Mammary epithelial cell (primary cell): ENCODE measurements at places on chromosomes 7 and 10. TPM values are rescaled to one million over a fixed set of nuclear protein-coding genes. Genes with fewer than 3 reads are reported as not detected.
A peak's percentile ranks its signal among the peaks of the same experiment; 100 is the strongest.

The LIPN gene
- not detected for total RNA-seq

The DLX5 gene
- 0.33 TPM for total RNA-seq

The CALHM1 gene
- not detected for total RNA-seq

The HTRA1 gene
- total RNA-seq: 138 and 179 TPM in 2 replicates

DNA sequence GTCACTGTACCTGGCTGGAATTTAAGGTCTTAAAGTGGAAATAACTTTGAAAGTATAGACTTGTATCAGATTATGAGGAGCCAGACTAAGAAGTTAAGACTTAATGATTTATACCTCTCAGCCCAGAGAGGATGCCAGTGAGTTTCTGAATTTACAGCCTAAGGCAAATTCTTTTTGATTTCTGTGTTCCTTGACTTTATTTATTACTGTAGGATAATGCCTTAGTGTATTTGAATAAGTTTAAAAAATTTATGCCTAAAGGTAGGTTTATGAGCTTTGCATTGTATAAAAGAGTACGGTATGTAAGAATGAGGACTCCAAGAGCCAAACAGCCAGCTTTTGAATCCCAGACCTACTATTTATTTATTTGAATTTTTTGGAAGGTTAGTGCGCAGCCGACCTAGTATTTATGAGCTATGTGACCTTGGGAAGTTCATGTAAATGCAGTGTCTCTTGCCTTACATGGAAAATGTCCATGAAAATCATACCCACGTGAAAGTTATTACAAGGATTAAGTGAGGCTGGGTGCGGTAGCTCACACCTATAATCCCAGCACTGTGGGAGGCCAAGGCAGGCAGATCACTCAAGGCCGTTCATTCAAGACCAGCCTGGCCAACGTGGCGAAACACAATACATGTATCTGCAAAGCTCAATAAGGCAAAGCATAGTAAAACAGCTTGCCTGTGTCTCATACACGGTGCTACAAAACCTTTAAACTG is 174.6 kb downstream of the AUTS2 start:
- DNase-seq: no peak

DNA sequence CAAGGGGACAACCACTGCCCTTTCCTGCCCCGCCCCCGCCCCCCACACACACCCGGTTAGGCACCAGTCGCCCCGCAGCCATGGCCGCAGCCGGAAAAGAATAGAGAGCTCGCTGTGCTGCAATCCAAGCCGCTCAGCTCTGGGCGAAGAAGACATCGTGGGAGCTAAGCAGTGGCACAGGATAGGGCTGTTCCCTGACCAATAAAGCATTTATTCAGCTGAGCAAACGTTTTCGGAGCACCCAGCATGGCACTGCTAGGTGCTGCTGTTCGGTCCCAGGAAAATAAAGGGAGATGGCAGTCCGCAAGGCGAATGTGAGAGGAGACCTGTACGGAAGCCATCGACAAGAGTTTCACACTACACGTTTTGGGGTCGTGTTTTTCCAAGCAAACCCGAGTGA is 18.3 kb downstream of the SKIDA1 start:
- DNase-seq: no peak

- no peak for DNase-seq
These were observed 473.6 kb upstream of the C7orf33 start for GRCh38 chr7:148116829-148117403.

DNA sequence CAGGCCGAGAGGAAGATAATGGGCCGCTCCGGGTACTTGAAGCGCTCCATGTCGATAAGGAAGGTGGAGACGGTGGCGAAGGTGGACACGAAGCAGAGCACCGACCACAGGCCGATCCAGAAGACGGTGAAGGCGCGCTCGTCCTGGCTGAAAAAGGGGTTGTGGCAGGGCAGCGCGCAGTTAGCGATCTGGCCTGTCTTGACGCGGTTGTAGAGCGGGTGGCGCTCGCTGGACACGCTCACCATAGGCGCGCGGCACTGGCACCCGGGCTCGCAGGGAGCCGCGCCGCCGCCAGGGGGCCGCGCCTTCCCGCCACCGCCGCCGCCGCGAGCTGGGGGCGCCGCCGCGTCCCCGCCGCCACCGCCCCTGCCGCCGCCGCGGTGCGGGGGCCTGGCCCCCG is 1.6 kb downstream of the FZD8 start:
- DNase-seq: peak; percentile 66

- DNase-seq: no peak
These were observed 3.7 kb upstream of the NDST2 start for GRCh38 chr10:73814896-73815718.

GRCh38 chr10:49621561-49621960 is 7.7 kb downstream of the CHAT start:
- DNase-seq: no peak

GRCh38 chr7:29657856-29658255 is 94.2 kb downstream of the PRR15 start:
- DNase-seq: no peak

- DNase-seq: peak; percentile 89
These were observed 94.0 kb upstream of the ZMIZ1 start for GRCh38 chr10:78974617-78975317.

DNA sequence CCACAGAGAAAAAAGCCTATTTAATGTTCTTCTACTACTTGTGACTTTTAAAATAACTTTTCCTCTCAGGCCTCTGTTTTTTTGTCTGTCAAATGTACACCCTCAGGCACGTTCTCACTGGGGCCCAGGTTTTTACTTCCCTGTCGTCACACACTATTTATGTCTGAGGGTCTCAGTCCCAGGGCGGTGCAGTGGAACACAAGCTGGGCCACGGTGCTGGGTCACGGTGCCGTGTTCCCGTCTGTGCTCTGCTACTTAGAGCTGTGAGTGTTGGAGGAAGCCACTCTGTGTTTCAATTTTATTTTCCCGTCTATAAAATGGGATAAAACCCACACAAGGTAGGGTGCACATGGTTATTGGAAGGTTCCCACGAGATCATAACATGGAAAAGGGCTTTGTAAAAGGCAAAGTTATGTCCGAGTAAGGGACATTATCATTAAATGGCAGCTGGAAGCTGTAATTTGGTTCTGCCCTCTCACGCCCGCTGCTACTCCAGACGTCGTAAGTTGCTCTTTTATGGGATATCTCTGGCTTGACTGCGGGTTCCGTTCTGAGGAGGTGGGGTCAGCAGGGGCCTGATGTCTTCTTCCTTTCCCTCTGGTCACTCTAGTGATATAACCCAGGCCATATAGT is 25.2 kb downstream of the ZNF775 start:
- DNase-seq: no peak

DNA sequence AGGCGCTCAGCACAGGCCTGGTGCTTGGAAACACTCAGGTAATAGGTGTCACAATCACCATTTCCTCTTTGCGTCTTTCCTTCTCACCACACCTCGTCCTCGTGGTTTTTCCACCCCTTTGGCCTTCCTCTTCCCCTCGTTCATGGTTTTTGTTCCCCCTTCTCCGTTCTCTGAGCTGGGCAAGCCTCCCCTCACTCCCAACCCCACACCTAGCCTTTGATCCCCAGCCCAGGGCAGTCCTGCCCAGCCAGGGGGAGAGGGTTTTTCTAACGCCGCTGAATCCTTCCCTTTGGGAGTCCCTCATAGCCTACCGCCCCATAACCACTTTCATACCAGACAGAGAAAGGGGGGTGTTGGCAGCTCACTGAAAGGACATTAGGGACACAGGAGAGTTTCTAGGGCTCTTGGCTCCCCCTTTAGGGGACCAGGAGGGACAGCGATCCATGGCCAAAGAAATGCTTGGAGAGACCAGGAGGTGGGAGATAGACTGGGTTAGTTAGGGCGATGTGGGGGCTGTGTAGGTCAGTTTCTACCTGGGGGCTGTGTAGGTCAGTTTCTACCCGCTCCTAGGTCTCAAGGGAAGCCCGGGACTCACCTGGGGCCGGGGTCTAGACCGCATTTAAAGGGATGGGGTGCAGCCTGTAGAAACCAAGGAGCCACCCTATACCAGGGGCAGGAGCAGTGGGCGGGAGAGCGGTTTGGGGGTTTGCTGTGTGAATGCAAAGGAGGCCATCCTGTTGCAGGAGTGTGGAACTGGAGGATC is 1.4 kb downstream of the EPHB4 start:
- DNase-seq: peak; percentile 39

DNA sequence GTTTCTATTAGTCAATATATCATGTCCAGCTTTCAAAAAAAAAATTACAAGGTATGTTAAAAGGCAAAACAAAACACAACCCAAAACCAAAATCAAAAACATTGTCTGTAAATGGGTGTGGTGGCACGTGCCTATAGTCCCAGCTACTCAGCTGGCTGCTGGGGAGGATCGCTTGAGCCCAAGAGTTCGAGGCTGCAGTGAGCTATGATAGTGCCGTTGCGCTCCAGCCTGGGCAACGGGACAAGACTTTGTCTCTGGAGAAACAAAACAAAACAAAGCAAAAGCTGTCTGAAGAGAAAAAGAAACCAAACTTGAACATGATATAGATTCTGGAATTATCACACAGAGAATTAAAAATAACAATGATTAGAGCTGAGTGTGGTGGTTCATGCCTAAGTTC is 10.3 kb upstream of the CPA5 start:
- DNase-seq: no peak

DNA sequence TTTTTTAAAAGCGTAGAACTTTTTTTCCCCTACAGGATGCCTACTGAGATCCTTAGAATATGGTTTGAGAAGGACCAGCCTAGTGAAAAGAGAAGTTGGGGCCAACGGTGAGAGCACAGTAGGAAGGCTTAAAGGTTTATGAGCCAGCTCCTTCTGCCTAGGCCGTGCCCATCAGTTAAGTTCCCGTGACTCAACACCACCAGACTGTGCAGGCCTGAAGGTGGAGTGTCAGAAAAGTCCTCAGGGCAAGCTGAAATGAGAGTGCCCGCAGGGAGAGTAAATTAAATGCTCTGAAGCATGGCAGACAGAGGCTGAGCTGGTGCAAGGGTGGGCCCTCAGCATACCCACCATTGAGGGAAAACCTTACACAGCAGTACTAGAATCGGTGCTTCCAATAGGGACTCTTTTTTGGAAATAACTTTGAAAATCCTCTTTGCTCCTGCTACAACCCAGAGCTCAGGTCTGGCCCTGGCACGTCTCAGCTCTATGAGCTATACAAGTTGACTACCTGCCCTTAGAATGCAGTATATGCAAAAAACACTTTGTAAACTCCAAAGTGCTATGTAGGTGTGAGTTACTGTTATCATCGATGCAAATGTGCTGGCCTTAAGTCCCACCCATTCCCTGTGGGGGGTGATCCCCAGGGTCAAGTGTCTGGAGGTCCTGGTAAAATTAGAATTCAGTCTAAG is 15.2 kb upstream of the C10orf67 start:
- peak; percentile 69 for DNase-seq

DNA sequence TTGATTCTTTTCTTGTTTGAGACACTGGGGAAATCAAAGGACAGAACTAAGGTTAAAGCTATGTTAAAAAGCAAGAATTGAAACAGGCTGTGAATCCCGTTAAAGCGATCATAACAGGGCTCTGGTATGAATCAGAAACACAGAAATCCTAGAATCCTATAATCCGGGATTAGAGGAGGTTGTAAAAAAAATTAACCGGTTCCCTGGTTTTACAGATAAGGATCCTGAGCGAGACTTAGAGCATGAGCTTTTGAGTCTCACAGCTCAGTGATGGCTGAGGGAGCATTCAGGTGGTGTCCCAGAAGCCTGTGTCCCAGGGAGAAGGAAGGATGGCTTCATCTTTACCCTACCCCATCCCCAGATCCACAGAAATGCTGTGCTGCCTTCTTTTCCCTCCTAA is 461.3 kb downstream of the PAXIP1 start:
- no peak for DNase-seq

- no peak for DNase-seq
These were observed 568.4 kb downstream of the TCERG1L start for GRCh38 chr10:130742941-130743675.

GRCh38 chr10:49700211-49700610 is 20.8 kb downstream of the C10orf53 start:
- no peak for DNase-seq

- no peak for DNase-seq
These were observed 541.0 kb downstream of the TNS3 start for GRCh38 chr7:47040795-47041347.
